ENCODE measurements at places on chromosomes 12 and 14. TPM values are rescaled to one million over a fixed set of nuclear protein-coding genes. Genes with fewer than 3 reads are reported as not detected.

HCAR2 gene
- polyA plus RNA-seq: 4.0 TPM

IL23A gene
- polyA plus RNA-seq: 0.89 TPM

CLEC2D gene
- 3.4 TPM for polyA plus RNA-seq

KRT1 gene
- not detected for polyA plus RNA-seq

OR6C3 gene
- not detected for polyA plus RNA-seq

NEUROD4 gene
- not detected for polyA plus RNA-seq

SERPINA5 gene
- polyA plus RNA-seq: 5.1 TPM

OTX2 gene
- polyA plus RNA-seq: not detected

ADCY4 gene
- polyA plus RNA-seq: 28.7 TPM

TOMM20L gene
- 0.34 TPM for polyA plus RNA-seq

TAS2R46 gene
- not detected for polyA plus RNA-seq

TDRD9 gene
- 2.4 TPM for polyA plus RNA-seq

BEGAIN gene
- polyA plus RNA-seq: 1.8 TPM

PLEKHH1 gene
- 3.9 TPM for polyA plus RNA-seq

GPD1 gene
- polyA plus RNA-seq: 16.0 TPM

FGF6 gene
- polyA plus RNA-seq: 0.16 TPM

JDP2 gene
- polyA plus RNA-seq: 39.3 TPM

REC8 gene
- 8.5 TPM for polyA plus RNA-seq

PGF gene
- polyA plus RNA-seq: 18.7 TPM

FLVCR2 gene
- 3.6 TPM for polyA plus RNA-seq

KRT73 gene
- polyA plus RNA-seq: not detected

SCNN1A gene
- 10.4 TPM for polyA plus RNA-seq

IRAK3 gene
- polyA plus RNA-seq: 11.1 TPM

TTC7B gene
- polyA plus RNA-seq: 48.9 TPM

TCL1B gene
- polyA plus RNA-seq: not detected

KRT71 gene
- not detected for polyA plus RNA-seq

ASCL1 gene
- polyA plus RNA-seq: 0.04 TPM

IFI27L1 gene
- polyA plus RNA-seq: 18.9 TPM

SERPINA12 gene
- polyA plus RNA-seq: not detected

GZMH gene
- polyA plus RNA-seq: 0.34 TPM

DTX1 gene
- 1.5 TPM for polyA plus RNA-seq

SLC7A7 gene
- polyA plus RNA-seq: 12.8 TPM

RPS6KA5 gene
- polyA plus RNA-seq: 13.4 TPM

ARHGDIB gene
- 127 TPM for polyA plus RNA-seq

TAS2R7 gene
- polyA plus RNA-seq: not detected

HOXC9 gene
- 0.73 TPM for polyA plus RNA-seq

GSG1 gene
- not detected for polyA plus RNA-seq

KLHDC1 gene
- 4.2 TPM for polyA plus RNA-seq

TAS2R8 gene
- not detected for polyA plus RNA-seq

NGB gene
- not detected for polyA plus RNA-seq

CTSG gene
- polyA plus RNA-seq: 5.4 TPM

RNF31 gene
- 45.8 TPM for polyA plus RNA-seq

PRIMA1 gene
- 17.4 TPM for polyA plus RNA-seq

CELA1 gene
- not detected for polyA plus RNA-seq

KERA gene
- 0.09 TPM for polyA plus RNA-seq

RIPK3 gene
- 7.8 TPM for polyA plus RNA-seq

KIF5A gene
- 1.3 TPM for polyA plus RNA-seq

EML1 gene
- 45.2 TPM for polyA plus RNA-seq

DDX51 gene
- 17.4 TPM for polyA plus RNA-seq

PLA2G1B gene
- polyA plus RNA-seq: 0.60 TPM

Data from urinary bladder (tissue), 4 donors.